ENCODE measurements at places on chromosomes 7 and 10. TPM values are rescaled to one million over a fixed set of nuclear protein-coding genes. Genes with fewer than 3 reads are reported as not detected.

Gene CHAT
- polyA plus RNA-seq: not detected

Gene SLC16A9
- polyA plus RNA-seq: 43.8 TPM

Gene ACBD7
- 6.0 TPM for polyA plus RNA-seq

Gene IFIT1B
- 0.09 TPM for polyA plus RNA-seq

Gene CALHM3
- polyA plus RNA-seq: not detected

Gene SPRN
- 6.7 TPM for polyA plus RNA-seq

Gene GPER1
- 6.9 TPM for polyA plus RNA-seq

Gene TWNK
- 16.7 TPM for polyA plus RNA-seq

Gene LHFPL3
- polyA plus RNA-seq: 9.1 TPM

Gene SPDYE3
- 6.4 TPM for polyA plus RNA-seq

Gene GPR15LG
- polyA plus RNA-seq: 0.43 TPM

Gene CRYGN
- polyA plus RNA-seq: 2.5 TPM

Gene GIMAP1
- 2.5 TPM for polyA plus RNA-seq

Gene SUN3
- polyA plus RNA-seq: 0.39 TPM

Gene WEE2
- 0.07 TPM for polyA plus RNA-seq

Gene FKBP6
- 0.56 TPM for polyA plus RNA-seq

Gene GIMAP6
- 14.3 TPM for polyA plus RNA-seq

Gene FLNC
- polyA plus RNA-seq: 15.8 TPM

Gene LRRTM3
- polyA plus RNA-seq: 3.5 TPM

Gene GBX1
- not detected for polyA plus RNA-seq

Gene KIAA1549
- polyA plus RNA-seq: 14.2 TPM
